ENCODE measurements at places on chromosomes 16 and 17. TPM values are rescaled to one million over a fixed set of nuclear protein-coding genes. Genes with fewer than 3 reads are reported as not detected.

Gene NAGLU
- 37.5 TPM for total RNA-seq

Gene SGSM2
- total RNA-seq = 58.0 TPM

Gene SPATA22
- 0.31 TPM for total RNA-seq

DNA sequence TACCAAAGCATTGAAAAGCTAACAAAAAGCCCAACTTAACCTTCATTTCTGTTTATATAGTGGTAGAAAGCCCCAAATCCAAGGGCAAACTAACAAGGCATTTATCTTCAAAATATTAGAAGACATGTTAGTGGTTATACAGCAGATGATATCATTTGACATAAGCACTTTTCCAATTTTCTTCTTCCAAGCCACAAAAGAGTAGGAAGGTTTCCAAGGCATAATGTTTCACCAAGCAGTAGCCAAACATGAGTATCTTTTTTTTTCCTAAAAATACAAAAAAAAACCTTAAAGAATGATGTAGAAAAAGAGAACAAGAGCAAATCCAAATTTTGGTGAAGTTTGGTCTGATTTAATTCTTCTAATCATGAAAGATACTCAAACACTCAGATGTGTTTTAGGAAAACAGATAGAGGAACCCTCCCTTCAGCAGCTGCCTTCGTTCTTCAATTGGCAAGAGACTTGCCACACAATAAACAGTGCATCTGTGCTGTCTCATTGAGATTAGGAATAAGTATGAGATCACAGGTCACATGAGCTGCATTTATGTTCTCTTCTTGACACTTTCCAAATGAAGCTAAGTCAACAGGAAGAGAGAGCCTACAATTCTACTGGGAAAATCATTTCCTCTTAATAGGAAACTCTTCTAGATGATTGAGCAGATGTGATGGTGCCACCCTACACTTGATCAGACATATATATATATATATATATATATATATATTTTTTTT is 106.7 kb downstream of the TTC19 start:
- no peak overlapping the region for H3K4me3 ChIP-seq
- no peaks in the 10 kb centered on the region for H3K4me1 ChIP-seq
- H3K36me3 ChIP-seq = peaks cover 5% of the 10 kb centered on the region

DNA sequence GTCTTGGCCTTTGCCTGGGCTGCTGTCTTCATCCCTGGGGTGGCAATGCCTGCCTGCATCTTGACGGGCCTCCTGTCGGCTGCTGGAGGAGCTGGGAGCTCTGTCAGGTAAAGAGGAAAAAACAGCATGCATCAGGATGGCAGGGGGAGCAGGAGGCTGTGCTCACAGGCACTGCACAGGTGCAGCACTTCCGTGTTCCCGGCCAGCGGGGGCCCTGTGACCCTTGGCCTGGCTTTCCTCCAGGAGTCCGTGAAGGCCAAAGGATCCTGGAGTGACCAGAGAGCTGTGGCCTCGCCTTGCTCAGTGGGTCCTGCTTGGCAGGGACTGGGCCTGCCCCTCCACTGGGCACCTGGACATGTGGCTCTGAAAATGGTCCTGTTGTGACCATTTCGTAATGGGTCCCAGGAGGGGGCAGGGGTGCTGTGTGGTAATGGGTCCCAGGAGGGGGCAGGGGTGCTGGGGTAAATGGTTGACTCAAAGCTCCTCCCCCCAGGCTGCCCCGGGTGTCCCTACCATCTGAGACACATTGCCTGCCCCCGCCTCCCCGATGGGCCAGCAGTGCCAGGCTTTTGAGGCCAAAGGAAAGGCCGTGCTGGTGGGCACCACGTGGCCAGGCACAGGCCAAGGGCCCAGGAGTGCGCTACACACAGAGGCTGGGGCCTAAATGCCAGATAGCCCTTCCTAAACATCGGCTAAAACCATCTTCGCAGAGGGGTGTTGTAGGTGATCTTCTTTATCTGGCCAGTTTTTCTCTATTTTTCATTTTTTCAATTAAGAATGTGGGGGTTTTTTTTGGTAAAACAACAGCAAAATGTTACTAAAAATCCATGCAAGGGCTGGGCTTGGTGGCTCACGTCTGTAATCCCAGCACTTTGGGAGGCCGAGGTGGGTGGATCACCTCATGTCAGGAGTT is 4.0 kb upstream of the FASN start:
- H3K27me3 ChIP-seq = no peaks in the 10 kb centered on the region
- H3K36me3 ChIP-seq = no peaks in the 10 kb centered on the region
- DNase-seq = no peak
